ENCODE measurements at places on chromosomes 7 and 10.
A peak's percentile ranks its signal among the peaks of the same experiment; 100 is the strongest.

DNA sequence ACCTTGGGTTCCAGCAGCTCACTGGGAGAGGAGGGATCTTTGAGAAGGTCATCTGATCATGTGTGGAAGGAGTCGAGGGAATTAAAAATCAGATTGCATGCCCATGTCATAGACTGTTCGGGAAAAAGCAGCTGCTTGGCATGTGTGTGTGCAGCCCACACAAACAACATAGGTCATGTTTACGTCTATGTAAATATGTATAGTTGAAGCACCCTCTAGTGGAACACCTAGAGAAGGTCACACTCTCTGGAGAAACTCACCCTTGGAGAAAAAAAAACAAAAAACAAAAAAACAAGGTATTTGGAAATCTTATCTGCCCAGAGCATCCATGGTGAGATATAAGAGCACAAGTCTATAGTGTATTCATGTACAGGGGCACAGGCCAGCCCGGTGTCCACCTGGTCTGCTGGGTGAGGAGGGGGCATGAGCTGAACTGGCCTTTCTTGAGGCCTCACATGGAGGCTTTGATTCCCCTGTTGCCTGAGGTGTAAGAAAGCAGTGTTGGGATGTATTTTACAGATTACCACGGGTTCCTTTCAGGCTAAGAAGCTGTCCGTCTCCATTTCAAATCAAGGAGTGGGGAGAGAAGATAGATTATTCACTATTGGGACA lies 98.0 kb downstream of the NPY start:
- DNase-seq, result no peak

DNA sequence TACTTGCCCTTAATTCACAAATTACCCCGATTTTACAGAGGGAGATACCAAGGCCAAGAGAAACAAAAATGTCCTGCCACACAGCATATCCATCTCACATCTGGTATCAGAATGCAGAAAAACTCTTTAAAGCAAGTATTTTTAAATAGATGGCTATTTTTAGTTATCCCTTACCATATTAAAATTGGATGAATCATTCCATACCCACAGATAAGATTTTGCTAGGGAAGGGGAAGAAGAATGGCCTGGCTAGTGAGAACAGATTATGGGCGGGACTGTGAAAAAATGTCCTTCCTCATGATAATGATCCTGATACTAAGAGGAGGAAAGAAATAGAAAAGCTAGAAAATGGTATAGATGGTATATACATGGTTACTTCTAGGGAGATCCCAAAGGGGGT lies 80.6 kb upstream of the GATAD1 start:
- DNase-seq, result no peak

DNA sequence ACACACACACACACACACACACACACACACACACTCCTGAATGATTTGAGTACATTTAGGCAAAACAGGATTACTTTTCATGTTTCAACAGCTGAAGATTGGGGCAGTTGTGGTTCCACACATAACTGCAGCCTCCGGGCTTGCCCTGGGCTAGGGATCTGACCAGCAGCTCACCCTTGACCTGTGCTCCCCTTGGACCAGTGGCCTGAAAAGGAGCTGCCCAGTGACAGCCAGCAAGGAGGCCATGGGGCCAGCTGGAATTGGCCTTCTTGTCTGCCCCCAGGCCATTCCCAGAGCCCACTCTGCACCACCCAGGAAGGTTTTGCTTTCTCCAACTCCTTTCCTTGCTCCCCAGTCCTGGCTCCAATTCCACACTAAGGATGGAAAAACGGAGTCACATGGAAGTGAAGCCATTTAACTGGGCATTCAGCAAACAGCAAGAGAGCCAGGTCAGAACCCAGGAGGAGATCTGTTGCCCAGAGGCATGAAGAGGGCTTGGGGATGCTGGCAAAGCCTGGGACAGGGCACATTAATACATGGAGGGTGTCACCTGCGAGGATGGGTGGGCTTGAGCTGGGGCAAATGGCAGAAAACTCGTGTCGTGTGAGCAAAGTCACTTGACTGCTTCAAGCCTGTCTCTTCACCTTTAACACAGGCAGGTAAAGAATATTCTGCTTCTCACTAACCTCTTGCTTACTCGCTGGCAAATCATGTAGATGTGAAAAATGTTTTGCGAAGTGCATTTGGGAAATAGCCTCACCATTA lies 61.5 kb upstream of the GDF10 start:
- no peak for DNase-seq

DNA sequence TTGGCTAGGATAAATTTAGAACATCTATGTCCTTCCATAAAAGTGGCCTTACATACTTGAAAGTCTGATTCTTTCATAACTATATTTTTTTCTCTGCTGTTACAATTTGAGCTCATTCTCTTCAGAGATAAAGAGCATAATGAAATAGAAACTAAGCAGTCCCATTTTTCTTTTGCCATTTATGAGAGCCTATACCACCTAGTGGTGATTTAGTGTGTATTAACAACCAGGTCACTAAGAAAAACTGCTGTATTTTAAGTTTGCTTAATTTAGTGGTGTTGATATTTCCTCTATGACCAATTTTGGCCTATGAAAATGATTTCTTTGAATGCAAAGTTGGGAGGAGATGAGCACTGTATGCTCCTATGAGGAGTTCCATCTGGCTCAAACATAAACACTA lies 88.7 kb upstream of the ZWINT start:
- no peak for DNase-seq

- no peak for DNase-seq
Measured at GRCh38 chr7:132560825-132561529, 15.3 kb downstream of the PLXNA4 start.

GRCh38 chr10:3832022-3832786 lies 47.2 kb upstream of the KLF6 start:
- DNase-seq, result no peak

DNA sequence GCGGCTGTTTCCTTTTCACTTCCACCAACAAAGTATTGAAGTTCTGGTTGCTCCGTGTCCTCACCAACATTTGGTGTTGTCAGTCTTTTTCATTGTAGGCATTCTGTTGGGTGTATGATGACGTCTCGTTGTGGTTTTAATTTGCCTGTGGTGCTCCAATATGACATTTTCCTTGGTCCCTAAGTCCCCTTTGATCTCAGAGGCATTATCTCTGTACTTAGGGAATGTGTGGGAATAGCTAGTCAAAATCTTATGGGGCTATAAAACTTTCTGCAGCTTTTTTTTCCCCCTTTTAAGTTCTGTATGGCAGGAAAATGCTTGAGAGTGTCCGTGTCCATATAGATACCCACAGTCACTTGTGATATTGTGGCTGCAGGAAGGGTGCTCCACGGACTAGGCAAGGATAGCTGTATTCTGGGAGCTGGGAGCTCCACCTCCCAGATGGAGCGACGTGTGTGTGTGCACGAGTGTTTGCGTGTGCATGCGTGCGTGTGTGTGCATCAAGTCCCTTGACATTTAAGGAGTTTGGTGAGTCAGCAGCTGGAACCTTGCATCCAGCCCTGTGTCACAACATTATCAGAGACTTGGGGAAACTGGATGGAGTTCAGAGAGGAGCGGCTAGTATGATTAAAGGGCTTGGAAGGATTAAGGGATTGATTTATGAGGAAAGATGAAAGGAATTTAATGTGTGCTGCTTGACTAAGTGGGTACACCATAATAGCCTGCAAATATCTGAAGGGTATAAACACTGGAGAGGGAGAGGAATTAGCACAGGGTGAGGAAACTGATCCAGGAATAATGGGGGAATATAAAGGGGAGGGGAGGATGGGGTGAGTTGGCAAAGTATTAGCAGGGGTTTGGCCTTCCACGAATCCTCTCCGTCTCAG lies 66.8 kb downstream of the LRMDA start:
- no peak for DNase-seq

GRCh38 chr10:129760416-129760815 lies 203.7 kb downstream of the EBF3 start:
- DNase-seq, result no peak

- DNase-seq, result no peak
Measured at GRCh38 chr10:79382491-79382941, 35.2 kb downstream of the PPIF start.

- no peak for DNase-seq
Measured at GRCh38 chr7:20035279-20035875, 181.8 kb downstream of the MACC1 start.

DNA sequence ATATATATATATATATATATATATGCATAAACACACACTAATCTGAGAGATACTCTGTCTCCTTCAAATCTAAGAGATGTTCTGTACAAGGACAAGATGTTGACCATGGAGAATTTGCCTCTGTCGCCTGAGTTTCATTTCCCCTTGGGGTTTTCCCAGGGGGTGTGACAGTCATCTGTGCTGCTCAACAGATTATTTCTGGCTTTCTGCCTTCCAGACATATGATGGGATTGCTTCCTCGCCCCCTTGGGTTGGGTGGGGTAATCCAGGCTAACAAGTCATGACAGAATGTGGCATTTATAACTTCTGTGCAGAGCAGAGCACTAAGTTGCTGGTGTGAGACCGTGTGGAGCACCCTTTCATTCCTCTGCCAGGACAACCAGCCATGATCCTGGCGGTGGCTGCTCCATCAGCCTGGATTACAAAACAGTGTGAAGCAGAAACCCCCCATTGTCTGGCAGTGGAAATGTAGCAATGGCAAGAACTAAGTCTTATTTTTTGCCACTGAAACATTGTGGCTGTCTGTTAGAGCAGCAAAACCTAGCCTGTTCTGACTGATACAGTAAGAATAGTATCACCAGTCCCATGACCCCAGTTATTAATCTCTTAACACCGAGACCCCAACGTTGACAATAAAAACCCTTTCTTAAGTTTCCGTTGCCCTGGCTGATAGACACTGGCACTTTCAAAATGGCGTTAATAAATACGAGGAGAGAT lies 13.7 kb upstream of the USP6NL start:
- no peak for DNase-seq

GRCh38 chr7:124843336-124843735 lies 77.7 kb upstream of the GPR37 start:
- no peak for DNase-seq

- DNase-seq, result no peak
Measured at GRCh38 chr10:75695994-75696393, 264.6 kb downstream of the LRMDA start.

GRCh38 chr10:102083541-102083940 lies 18.4 kb downstream of the HPS6 start:
- no peak for DNase-seq

GRCh38 chr10:131824371-131825149 lies 76.2 kb upstream of the PPP2R2D start:
- no peak for DNase-seq

DNA sequence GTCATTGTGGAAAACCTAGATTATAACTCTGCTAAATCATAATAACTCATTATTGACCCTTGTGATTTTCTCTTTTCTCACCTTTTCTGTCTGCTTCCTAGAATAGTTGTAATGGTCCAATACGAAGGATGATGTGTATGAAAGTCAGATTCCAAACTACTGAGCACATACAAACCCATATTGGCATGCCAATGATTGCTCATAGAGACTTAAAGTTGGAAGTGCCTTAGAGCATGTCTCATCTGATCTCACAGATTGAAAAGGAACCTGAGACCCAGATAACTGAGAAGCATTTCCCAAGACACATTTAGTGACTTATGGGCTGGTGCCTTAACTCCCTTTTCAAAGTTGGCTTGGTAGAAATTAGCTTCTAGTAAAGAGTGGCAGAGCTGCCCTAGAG lies 594.3 kb downstream of the REEP3 start:
- no peak for DNase-seq

DNA sequence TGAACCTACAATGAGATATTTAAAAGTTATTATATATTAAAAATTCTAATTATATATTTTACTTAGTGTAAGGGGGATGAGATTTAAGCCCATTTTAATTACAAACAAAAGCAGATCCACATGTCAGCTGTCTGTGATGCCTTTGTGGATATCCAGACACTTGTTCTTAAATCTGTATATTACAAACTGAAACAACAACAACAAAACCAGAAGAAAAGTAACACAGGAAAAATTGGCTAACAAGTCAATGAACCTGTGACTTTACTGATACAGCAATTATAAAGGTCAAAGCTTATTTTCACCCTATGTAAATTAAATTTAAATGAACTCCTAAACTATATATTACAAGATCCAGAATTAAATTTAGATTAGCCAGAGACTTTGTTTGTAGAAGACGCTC lies 222.7 kb downstream of the CHCHD3 start:
- DNase-seq, result no peak

DNA sequence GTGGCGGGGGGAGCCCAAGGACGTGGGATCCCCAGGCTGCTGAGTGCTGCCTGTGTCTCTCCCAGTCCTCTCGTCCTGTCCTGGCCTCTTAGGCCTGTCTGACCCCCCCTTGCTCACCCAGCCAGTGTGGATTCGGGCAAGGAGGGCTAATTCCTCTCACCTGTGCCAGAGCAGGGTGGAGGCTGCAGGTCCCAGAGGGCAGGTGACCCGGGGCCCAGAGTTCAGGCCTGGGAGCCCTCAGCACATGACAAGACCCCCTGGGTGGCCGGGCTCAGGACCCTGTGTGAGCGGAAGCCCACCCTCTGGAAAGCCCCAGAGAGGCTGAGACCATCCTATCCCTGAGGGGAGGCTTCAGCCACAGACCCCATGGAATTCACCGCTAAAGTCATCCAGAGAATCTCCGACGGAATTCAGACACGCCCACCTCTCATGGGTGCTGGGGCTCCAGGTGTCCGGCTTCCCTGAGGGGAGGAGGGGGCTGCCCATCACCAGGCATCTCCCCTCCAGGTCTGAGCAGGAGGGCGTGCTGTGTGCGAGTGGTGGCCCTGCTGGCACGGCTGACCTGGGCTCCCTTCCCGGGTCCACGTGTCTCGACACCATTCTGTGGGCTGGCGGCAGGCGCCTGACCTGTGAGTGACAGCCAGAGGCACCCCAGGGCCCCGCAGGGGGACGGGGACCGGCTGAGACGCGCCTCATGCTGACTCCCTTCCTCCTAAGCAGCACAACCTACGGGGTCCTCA lies 5.0 kb downstream of the KNDC1 start:
- DNase-seq, result no peak

GRCh38 chr7:55081068-55081467 lies 62.3 kb downstream of the EGFR start:
- no peak for DNase-seq

DNA sequence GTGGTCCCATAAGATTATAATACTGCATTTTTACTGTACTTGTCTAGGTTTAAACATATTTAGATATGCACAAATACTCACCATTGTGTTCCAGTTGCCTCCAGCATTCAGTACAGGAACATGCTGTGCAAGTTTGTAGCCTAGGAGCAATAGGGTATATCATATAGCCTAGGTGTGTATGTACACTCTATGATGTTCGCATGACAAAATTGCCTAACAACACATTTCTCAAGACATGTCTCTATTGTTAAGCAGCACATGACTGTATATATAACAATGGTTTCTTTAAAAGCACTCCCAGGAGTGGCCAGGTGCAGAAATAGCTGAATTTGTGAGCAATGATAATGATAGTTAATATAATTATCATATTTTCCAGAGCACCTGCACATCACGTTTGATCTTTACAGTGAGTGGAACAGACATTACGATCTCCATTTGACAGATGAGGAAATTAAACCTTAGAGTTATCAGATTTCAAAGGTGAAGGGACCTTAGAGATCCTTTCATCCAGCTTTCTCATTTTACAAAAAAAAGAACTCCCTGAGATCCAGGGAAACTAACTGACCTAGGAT lies 99.2 kb upstream of the PDCD4 start:
- DNase-seq, result no peak

- DNase-seq, result no peak
Measured at GRCh38 chr7:148400101-148400500, 190.5 kb upstream of the C7orf33 start.

- DNase-seq, result peak; percentile 1
Measured at GRCh38 chr7:80018941-80019808, 115.5 kb upstream of the GNAI1 start.

- no peak for DNase-seq
Measured at GRCh38 chr10:9825491-9826018, 1192.1 kb upstream of the CELF2 start.
